ENCODE measurements at places on chromosomes 11 and 22. TPM values are rescaled to one million over a fixed set of nuclear protein-coding genes. Genes with fewer than 3 reads are reported as not detected.

MMP12 gene
- total RNA-seq = 0.22 TPM

DNA sequence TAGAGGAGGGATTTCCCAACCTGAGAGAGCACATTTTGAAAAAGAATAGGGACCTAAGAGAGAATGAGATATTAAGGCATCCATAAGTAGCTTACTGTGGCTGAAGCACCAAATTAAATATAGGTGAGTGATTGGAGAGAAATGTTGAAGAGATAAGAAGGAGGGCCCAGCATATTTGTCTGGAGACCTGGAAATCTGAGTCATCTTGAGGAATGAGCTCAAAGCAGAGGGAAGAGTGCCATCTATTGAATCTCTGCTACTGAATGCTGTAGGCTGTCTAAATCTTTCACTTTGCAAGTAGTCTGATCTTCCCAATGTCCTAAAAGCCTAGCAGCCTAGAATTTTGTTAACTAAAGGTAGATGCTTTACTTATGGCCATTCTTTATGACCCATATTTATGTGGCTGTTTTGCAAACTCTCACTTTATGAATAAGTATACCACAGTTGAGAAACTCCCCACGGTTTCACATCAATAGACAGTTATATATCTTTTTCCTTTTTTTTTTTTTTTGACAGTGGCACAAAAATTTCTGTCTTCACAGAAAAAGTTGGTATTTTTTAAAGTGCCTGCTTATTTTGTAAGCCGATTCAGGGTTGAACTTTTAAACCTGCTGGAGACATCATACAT, 2093.5 kb downstream of the LRRC4C start:
- no peak for DNase-seq

DNA sequence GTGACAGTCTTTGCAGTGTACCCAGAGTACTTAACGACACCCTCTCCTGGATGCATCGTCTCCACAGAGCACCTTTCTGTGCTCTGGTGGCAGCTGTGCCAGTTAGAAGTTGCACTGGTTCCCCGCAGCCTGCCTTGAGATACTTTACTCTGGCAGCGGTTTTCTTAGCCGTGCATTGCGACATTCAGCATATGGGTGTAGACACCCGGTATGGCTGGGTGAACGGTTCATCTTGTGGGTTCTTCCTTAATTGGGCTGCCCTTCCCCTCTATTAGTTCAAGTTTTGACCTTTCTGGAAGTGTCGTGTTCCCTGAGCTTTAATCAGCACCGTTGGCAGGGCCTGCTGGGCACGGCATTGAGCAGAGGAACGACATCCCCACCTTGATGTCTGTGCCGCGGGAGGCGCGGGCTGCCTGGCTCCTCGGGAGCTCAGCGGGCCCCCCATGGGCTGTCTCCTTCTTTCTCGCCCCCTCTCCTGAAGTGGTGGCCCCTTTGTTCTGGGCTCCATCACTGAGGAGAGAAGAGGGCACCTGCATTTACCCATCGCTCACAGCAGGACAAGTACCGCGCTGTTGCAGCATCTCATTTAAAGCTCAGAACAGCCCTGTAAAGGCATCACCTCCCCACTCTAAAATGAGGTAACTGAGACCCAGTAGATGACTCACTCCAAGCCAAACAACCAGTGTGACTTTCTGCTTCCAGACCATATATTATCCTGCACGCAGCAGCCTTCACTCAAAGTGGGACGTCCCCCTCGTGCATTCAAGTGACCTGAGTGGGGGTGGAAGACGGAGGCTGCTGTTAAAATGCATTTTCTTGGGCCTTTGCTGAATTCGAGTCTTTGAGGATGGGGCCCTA, 13.3 kb downstream of the FAM83F start:
- DNase-seq = no peak

DNA sequence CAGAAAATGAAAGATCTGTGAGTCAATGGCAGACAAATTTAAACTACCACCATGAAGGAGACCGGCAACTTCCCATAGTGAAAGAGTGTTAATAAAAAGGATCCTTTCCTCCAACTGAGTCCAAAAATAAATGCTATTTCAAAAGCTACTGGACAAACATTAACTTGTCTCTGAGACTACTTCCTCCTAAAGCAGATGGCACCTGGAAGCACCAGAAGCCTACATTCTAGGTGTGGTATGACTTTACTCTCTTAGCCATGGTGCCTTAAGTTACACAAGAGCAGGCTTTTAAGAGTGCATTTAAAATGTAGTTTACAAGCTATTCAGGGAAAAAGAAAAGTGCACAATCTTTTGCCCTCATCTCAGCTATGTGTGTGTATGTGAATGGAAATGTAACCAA, 2.5 kb downstream of the ARHGAP32 start:
- DNase-seq = no peak

- DNase-seq = no peak
These were observed 761 bp downstream of the HMBS start for GRCh38 chr11:119085437-119085847.

KCNQ1 gene
- 6.2 TPM for total RNA-seq

DNA sequence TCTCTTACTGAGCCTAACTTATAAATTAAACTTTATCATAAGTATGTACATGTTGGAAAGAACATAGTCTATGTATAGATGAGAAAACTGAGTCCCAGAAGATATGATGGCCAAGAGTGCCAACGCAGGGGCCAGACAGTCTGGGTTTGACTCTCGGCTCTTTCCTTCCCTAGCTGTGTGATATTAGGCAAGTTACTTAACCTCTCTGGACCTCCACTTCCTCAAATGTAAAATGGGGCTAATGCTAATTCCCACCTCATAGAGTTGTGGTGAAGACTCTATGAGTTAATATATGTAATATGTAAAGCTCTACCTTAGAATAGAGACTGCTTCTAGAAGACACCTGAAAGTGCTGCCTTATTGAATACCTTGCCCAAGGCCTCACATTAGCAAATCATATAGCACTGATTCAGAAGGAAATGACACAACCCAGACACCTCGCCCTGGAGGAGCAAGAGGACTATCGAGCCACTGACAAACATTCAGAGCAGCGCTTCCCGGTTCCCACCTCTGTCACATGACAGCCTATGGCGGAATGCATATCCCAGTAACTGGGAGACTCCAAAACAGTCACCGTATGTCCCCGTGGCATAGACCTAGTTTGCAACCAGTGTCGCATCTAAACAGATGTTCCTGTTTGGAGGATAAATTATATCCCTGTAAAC, 11.3 kb upstream of the CCDC86 start:
- DNase-seq = no peak

HIRA gene
- total RNA-seq = 26.2 TPM
